ENCODE measurements at places on chromosomes 6 and 20. TPM values are rescaled to one million over a fixed set of nuclear protein-coding genes. Genes with fewer than 3 reads are reported as not detected.

The FOXA2 gene
- total RNA-seq = not detected

The ARFGEF3 gene
- 0.06 TPM for total RNA-seq

The NOL7 gene
- total RNA-seq = 97.2 TPM

The SYCP2 gene
- total RNA-seq = 0.20 TPM

The MAFB gene
- 30.5 TPM for total RNA-seq

The SPATS1 gene
- not detected for total RNA-seq

The NRSN1 gene
- not detected for total RNA-seq

The CFB gene
- total RNA-seq = 56.5 TPM

The TGIF2 gene
- total RNA-seq = 7.4 TPM

The OR12D3 gene
- total RNA-seq = not detected

The GPLD1 gene
- total RNA-seq = 0.44 TPM

The TXLNB gene
- 0.25 TPM for total RNA-seq

The PSORS1C2 gene
- not detected for total RNA-seq

The PPARD gene
- 9.9 TPM for total RNA-seq
